Inflammatory macrophage treated with lipopolysaccharide for 4 hours (primary cell): ENCODE measurements at places on chromosomes 2 and 18.

DNA sequence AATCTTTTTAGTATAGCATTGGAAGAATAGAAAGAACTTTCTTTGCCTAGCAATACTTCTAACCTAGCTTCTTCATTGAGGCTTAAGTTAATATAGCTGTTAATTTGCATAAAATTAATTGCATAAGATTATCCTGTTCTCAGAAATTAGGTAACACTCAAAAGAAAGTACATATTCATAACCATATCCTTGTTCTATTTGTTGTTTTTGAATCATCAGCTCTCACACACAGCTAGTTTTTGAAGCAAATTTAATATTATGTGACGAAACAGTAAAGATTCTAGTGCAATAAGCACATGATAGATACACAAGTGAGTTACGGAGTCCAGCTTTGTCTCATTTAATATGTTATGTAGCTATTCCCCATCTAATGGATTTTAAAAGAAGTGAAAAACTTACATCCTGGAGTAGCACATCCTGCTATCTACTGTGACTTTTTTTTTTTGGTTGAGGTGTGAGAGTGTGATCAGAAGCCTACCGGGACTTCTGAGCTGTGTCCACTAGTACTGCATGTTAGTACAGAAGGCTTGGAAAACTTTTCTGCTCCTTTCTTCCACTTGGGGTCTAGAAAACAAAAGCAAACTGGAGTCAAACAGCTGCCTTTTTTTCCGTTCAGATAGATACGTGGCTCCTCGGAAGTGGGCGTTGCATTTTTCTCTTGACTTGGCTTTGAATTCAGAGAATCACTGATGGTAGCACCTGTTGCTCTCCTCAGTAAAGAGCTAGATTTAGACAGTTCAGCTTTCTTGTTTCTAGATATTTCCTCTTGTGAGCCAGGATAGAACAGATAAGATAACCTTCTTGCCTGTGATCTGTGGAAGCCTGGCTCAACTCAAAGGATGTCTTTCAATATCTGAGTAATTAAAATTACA, 27.2 kb downstream of the KDM3A start:
- DNase-seq = no peak

DNA sequence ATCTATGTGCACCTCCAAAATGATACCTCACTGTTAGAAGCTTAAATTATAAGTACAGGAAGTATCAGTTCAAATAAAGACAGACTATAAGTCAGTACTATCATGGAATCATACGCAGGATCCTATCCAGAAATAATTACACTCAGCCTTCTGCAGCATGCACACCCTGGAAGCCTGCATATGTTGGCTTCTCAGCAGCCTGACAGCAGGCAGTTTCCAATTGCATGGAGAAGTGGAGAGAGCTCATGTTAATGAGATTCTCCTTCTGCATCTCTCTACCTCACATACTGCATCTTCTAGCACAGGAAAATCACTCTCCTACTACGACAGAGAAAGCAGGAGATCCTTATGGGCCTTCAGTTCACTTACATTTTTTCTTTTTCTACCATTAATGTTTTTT, 20.5 kb downstream of the NR4A2 start:
- no peak for DNase-seq

DNA sequence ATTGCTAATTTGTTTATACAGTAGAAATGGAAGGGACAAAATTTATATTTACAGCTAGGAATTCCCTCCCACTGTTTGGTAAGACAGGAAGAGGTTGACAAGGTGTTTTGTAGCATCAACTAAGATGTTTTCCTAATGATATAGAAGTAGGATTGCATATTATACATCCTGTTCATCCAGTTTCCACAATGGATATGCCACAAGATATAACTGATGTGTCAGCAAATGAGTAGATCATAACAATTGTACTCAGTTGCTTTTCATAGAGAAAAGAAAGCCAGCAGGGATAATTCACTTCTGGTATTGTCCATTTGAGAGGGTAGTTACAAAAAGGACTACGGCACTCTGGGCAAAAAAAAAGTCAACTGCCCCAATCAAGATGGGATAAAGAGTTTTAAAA, 102.7 kb downstream of the CALCRL start:
- DNase-seq = no peak

DNA sequence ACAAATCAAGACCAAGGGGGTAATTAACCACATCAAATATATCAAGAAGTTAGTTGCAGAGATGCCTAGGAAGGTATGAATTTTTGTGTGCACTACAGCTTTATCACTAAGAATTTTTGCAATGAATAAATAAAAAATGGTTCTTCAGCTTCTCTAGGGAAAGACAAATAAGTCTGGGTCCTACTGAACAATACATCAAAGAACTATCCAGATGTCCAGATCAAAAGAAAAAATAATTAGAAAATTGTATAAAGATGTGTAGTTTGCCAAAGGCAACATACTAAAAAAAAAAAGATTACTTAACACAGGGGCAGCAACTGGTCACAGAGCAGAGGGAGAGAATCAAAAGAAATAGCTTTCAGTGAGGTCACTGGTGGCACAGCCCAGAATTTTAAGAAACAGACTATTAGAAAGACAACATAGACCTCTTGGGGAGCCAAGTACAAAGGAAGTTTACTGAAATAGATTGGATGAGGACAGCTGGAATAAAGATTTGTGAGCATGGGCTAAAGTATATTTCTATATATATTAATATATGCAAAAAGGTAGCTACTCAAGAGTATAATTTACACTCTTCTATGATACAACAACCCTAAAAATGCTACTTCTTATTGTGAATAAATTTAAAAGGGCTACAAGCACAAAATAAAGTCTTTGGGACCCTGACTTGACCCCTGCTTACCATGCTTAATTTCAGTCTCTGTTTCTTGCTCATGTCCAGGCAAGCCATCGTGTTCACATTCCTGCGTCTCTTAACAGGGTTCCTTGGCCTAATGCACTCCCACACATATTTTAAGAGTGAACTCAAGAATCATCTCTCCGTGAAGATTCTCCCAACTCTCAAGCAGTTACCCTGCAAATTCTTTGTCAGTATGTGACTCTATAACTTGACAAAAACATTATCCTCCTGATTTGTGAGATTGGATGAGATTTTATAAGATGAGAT, 99.0 kb upstream of the GRB14 start:
- no peak for DNase-seq

DNA sequence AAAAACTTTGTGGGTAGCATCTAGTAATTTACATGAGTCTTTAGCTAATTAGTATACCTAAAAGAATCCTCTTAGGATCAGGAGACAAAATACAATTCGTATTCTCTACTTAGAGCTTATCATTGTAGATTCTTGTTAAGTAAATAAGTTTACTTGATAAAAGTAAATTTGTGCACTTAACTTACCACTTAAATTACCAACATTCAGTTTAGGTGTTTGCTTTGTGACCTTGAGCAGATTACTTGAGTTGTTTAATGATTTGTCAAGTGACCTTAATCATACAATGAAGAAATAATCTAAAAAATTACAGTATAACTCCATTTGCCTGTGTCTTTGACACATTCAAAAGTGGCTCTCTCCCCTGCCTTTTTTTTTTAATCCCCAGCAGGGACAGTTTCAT, 67.2 kb upstream of the UBXN4 start:
- DNase-seq = no peak

DNA sequence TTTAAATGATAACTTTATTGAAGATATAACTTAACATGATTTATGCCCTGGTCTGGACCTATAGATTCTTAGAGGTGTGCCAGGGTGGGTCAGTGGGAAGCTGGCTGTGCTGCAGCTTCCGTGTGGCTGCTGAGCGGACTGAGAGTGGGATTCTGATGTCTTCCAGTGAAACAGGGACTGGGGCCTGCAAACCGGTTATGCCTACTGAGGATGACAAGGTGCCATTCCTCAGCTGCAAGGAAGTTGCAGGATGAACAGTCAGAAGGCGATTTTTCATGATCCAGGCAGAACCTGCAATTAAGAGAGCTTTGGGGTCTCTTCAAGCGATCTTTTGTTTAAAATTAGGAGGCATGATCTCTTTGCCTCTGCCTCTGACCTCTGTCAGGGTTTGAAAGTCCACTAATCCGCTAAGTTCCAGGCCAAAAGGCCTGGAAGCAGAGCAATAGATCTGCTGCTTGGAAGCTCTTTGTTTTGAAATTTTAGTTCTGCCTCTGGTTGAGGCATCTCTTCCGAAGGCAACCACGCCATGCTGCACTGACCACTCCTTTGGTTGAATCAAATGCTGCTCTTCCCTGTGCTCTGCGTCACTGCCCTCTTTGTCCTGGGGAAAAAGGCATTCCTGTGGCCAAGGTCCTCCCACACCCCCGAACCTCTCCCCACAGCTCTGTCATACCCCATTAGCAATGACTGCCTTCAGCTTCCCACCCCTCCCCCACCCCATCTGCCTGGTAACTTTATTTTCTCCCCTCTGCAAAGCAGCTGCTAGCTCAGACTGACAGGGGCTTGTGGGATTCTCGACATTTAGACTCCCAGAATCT, 2.0 kb downstream of the TMEM169 start:
- no peak for DNase-seq

GRCh38 chr18:2337552-2338141, 233.7 kb downstream of the METTL4 start:
- peak; percentile 30 for DNase-seq

DNA sequence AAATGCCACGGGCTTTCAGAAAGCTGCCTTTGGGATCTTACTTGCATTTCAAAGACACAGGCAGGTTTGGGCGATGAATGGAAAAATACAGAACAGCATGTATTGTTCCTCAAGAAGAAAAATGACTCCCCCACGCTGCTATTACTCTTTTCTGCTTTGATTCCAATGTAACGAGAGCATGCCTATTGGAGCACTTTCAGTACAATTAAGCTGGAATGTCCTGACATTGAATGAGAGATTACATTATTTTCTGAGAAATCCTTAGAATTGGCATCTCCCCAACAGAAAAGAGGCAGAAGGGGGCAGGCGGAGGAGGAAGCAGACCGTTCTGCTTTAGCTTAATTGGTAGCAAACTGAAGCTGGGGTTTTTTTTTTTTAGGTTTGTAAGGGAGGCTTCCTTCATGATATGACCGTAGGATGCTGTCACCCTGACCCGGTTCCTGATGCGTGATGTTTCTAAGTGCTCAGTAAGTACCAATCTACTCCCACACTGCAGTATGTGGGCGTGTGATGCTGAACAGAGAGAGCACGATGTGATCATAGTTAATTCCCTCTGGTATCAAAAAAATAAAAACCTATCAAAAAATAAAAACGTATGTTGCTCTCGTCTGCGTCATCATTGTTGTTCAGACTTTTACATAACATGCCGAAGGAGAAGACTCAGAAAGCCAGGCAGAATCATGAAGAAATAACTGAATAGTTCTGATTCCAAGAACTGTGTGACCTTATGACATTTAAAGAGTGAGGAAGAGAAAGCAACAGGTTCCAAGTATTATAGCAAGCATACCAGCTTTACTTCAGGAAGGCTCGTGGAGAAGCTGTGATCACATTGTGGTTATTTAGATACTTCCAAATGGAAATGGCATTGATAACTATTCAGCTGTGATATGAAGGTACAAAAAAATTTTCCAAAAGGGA, 40.5 kb downstream of the LONRF2 start:
- no peak for DNase-seq

GRCh38 chr2:68203587-68203986, 45.9 kb downstream of the PNO1 start:
- DNase-seq = peak; percentile 15

GRCh38 chr2:173216051-173216450, 138.6 kb upstream of the CDCA7 start:
- DNase-seq = peak; percentile 72

- DNase-seq = no peak
Observed at GRCh38 chr2:179252423-179252822, 12.2 kb downstream of the SESTD1 start.

- no peak for DNase-seq
Observed at GRCh38 chr2:98465456-98466226, 21.0 kb downstream of the INPP4A start.

DNA sequence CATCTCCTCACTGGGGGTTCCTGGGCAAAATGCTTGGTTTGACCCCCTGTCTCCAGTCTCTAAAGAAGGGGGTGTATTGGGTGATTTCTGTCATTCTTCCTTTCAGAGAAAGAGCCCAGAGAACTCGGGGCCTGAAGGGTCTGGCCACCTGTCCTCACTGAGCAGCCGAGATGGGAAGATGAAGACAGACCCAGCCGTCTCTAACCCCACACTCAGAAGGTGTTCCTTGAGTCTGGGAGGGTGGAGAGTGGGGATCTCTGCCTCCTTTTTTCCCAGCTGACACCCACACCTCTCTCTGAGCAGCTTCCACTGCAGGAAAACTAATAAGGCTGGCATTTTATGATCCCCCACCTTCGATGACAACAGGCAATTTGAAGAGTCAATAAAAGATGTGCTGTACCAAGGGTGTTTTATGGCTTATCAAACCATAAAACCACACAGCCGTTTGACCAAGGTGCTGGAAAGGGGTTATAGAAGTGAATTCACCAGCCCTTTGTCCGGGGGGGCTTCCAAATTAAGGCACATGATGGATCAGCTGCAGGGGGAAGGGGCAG, 213.8 kb downstream of the SMAD2 start:
- no peak for DNase-seq

DNA sequence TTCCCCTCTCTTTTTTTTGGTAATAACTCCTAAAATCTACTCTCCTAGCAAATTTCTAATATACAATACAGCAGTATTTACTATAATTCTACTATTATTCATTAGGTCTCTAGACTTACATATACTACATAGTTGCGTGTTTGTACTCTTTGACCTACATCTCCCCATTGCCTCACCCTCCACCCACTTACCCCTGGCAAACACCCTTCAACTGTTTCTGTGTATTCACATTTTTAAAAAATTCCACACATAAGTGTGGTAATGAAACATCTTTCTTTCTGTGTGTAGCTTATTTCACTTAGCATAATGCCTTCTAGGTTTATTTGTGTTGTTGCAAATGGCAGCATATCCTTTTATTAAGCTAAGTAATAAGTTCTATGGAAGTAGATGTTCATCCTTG, 336.0 kb downstream of the CCDC85A start:
- DNase-seq = no peak

- DNase-seq = no peak
Observed at GRCh38 chr2:193561054-193561453, 1366.3 kb upstream of the TMEFF2 start.

- no peak for DNase-seq
Observed at GRCh38 chr2:39394516-39394961, 42.5 kb downstream of the MAP4K3 start.

GRCh38 chr2:200616193-200616592, 30.4 kb downstream of the AOX1 start:
- DNase-seq = peak; percentile 63

DNA sequence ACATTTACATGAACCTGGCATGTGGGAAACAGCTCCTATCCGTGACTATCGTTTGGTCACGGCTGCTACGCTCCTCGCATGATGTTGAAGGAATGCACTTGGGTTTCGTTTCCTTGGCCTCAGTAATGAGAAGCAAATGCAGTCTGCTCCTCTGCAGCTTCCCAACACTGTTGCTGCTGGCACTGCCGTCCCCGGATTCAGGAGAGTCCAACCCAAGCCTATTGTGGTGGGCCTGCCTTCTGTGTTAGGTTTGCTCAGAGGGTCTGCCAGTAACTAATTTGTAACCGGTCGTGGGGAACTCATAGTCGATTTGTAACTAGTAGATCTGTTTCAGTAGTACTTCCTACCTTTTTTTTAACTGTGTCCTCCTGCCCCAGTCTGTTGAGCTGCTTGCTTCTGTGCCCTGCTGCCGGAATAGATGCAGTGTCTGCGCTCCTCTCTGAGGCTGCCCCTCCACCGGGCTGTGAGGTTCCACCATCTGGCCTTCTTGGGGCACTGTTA, 58.4 kb downstream of the WDSUB1 start:
- no peak for DNase-seq
